T-cell (primary cell): ENCODE measurements at places on chromosomes 6 and 20.

- no peak for DNase-seq
These were observed 55.6 kb downstream of the ADTRP start for GRCh38 chr6:11722805-11723631.

GRCh38 chr6:16336056-16336818, 97.8 kb downstream of the GMPR start:
- DNase-seq, result no peak

GRCh38 chr20:53304146-53304545, 289.5 kb downstream of the ZNF217 start:
- DNase-seq, result no peak

GRCh38 chr6:17910189-17910588, 77.2 kb downstream of the KIF13A start:
- no peak for DNase-seq

DNA sequence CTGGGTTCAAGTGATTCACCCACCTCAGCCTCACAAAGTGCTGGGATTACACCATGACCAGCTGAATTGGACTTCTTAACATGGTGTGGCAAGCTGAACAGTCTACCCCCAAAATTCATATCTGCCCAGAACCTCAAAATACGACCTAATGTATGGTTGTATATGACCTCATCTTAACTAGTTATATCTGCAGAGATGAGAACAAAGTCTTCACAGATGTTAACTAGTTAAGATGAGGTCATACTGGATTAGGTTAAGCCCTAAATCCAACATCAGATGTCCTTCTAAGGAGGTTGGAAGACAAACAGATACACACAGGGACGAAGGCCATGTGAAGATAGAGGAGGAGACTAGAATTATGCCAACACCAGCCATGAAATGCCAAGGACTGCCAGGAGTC, 102.5 kb downstream of the JPH2 start:
- DNase-seq, result no peak

DNA sequence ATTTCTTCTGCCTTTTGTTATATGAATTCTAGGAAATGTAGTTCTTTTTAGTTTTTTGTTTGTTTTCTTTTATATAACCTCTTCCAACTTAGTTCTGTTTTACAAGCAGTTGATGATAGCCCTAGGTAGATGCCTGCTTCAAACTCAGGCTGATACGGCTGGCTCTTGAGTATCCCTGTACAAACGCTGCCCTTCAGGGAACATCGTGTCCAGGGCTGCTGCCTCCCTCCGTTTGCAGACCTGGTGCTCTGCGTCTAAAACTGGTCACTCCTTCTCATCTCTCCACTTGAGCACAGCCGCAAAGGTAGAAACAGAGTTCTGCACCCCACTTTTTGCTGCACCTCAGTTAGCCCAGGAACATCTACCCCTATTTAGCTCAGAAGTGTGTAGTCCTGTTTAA, 310.1 kb downstream of the PRL start:
- DNase-seq, result no peak

DNA sequence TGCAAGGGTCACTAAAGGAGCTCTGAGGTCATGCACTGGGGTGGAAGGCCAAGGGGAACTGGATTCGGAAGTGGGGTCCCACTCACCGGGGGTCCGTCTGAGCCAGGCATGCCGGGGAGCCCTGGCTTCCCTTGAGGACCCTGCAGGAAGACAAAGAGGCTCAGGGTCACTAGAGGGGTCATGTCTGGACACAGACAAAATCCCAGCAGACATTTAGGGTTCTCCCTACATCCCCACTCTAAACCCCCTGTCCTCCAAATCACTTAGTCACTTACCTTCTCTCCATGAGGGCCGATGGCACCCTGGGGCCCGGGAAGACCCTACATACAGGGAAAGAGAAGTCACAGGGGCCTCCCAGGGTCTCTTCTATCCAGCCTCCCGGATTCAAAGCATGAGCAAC, 15.4 kb downstream of the COL11A2 start:
- no peak for DNase-seq

- DNase-seq, result no peak
These were observed 31.1 kb downstream of the RANBP9 start for GRCh38 chr6:13680448-13680968.

DNA sequence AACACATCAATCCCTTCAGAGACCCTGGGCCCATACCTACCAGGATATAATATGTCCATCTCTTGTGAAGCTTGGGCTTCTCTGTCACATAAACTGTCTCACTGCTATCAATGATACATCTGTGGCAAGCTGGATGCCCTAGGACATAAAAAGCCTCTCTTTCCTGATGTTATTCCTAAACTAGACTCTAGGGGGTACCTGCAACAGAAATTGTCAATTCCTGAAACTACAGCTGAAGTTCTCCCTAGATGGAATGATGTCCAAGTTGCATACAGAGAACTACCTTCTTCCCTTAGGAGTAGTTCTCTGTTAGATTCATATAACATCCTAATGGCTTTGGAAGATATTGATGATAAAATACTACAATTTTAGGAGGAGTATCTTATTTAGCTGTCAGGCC, 35.8 kb downstream of the TBX18 start:
- DNase-seq, result no peak
